ENCODE measurements at places on chromosomes 2 and 18.
A peak's percentile ranks its signal among the peaks of the same experiment; 100 is the strongest.

GRCh38 chr18:36284671-36285295 is 12.7 kb upstream of the FHOD3 start:
- H3K27me3 ChIP-seq, result no peaks in the 10 kb centered on the region
- H3K4me3 ChIP-seq, result no peak overlapping the region
- no peaks in the 10 kb centered on the region for H3K36me3 ChIP-seq
- DNase-seq, result peak; percentile 44
- no peaks in the 10 kb centered on the region for H3K4me1 ChIP-seq

DNA sequence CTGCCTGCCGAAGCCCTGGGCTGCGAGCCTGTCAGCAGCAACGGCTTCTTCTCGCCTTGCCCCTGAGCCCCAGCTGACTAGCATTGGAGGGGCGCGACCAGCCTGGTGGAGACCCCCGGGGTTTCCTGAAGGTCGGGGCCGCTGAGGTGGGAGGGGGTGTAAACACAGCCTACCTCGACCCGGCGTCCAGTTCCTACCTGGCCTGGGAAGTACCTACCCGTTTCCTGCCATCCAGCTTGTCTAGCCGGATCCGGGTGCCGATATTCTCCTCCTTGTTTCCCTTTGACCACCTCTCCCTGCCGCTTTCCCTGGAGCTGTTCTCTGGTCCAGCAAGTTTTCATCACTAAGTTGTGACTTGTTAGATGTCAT is 511 bp downstream of the MOB4 start:
- H3K27me3 ChIP-seq, result no peaks in the 10 kb centered on the region
- H3K27ac ChIP-seq, result peak overlapping the region; percentile 98
- no peaks in the 10 kb centered on the region for H3K36me3 ChIP-seq

DNA sequence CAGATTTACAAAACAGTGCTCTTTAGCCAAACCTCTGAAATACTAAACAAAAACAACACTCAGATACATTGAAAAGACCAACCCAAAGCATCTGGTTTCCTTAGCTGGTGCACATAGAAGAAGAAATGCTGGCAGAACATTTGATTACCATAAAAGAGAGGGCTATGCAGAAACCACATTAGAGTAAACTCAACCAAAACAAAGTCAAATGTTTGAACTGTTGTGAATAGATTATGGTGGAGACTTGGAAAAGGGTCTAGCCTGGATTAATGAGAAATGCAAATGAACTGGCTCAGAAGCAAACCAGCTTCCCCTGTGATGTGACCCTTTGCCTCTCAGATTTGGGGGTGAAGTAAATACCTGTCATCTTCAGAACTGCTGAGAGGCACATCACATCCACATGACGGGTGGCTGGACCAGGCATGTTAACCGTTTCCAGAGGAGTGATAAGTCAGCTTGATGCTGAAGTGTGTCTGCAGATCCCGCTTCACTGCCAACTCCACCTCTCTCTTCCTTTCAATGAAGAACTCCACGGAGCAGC is 153.0 kb downstream of the NRP2 start:
- H3K4me1 ChIP-seq, result no peaks in the 10 kb centered on the region
- no peak overlapping the region for H3K4me3 ChIP-seq
- H3K27ac ChIP-seq, result no peak overlapping the region
- H3K36me3 ChIP-seq, result no peaks in the 10 kb centered on the region
- DNase-seq, result no peak

- DNase-seq, result no peak
- H3K27me3 ChIP-seq, result no peaks in the 10 kb centered on the region
Measured at GRCh38 chr18:9017905-9018227, 84.6 kb upstream of the NDUFV2 start.

- H3K4me3 ChIP-seq, result no peak overlapping the region
- DNase-seq, result no peak
- no peak overlapping the region for H3K27ac ChIP-seq
- no peaks in the 10 kb centered on the region for H3K27me3 ChIP-seq
- no peaks in the 10 kb centered on the region for H3K36me3 ChIP-seq
- H3K4me1 ChIP-seq, result peaks cover 24% of the 10 kb centered on the region
Measured at GRCh38 chr2:128738446-128739110, 419.9 kb upstream of the HS6ST1 start.

- H3K4me3 ChIP-seq, result peak overlapping the region; percentile 34
- no peaks in the 10 kb centered on the region for H3K27me3 ChIP-seq
- no peaks in the 10 kb centered on the region for H3K4me1 ChIP-seq
- no peak overlapping the region for H3K27ac ChIP-seq
Measured at GRCh38 chr2:105143467-105144151, 97.9 kb upstream of the GPR45 start.

DNA sequence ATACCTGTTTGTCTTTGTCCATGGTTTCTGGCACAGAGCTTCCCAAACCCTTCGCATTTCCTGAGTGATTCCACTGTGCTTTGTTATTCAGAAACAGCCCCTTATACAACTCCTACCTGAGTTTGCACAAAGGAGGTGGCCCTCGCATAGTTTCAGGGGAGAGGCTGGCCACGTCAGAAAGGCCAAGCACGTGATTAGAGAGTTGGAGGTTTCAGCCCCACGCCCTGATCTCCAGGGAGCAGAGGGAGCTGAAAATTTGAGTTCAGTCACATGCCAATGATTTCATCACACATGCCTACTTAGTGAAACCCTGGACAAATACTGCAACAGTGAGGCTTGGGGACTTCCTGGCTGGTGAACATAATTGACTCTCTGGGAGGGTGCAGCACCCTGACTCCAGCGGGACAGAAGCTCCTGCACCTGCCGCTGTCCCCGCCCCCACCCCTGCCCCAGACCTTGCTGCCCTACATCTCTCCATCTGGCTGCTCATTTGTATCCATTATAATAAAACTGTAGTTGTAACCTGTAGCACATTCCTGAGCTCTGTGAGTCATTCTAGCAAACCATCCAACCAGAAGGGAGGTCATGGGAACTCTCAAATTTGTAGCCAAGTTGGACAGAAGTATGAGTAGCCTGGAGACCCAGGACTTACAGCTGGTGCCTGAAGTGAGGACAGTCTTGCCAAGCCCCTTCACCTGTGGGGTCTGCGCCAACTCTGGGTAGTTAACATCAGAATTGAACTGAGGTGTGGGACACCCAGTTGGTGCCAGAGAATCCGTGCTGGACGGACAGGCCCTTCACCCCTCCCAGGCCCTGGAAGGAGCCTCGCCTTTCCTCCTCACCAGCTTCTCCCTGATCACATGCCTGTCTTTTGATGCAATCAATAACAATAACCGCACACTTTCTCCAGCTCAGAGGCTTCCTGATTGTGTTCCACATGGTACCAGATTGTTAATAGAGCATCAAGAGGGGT is 224.3 kb downstream of the ANAPC1 start:
- peak overlapping the region; percentile 99 for H3K27ac ChIP-seq
- no peaks in the 10 kb centered on the region for H3K36me3 ChIP-seq
- H3K27me3 ChIP-seq, result no peaks in the 10 kb centered on the region
- peaks cover 13% of the 10 kb centered on the region for H3K4me1 ChIP-seq

- DNase-seq, result peak; percentile 42
- H3K4me3 ChIP-seq, result no peak within 1 kb of the TSS
- H3K27me3 ChIP-seq, result no peaks in the 10 kb centered on the region
Measured at GRCh38 chr2:214410918-214411554, at the start of gene VWC2L. VWC2L (plus strand) TSS chr2:214411054; CDS start chr2:214414194, 3,140 bp downstream.

DNA sequence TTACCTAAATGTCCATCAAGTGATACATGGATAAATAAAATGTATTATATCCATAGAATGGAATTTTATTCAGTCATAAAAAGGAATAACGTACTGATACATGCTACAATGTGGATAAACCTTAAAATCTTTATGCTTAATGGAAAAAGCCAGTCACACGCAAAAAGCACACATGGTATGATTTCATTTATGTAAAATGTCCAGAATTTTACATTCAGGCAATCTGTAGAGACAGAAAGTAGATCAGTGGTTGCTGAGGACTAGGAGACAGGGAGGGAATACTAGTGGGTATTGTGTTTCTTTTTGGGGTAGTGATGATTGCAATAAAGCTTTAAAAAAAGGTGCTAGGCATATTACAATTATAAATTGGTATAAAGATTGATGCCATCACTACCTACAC is 30.7 kb upstream of the CD302 start:
- no peaks in the 10 kb centered on the region for H3K27me3 ChIP-seq
- H3K4me3 ChIP-seq, result no peak overlapping the region
- H3K27ac ChIP-seq, result no peak overlapping the region
- H3K4me1 ChIP-seq, result no peaks in the 10 kb centered on the region
- H3K36me3 ChIP-seq, result no peaks in the 10 kb centered on the region

DNA sequence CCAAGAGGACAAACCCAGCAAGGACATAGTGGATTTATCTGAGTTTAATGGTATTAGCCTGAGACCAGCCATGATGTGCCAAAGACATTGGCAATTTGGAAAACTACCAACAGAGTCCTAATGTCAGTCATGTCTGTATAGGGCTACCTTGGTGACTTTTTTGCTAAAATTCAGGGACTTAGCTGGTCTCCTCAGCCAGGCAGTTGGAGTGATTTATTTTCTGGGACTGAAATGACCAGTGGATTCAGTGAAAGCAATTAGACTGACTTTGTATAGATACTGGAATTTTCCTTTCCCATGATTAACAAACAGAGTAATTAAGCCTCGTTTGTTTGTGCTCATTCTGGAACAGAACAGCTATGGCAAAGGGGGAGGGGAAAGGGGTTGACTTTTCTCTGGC is 55.0 kb downstream of the LYPD6 start:
- no peaks in the 10 kb centered on the region for H3K36me3 ChIP-seq
- no peak overlapping the region for H3K4me3 ChIP-seq
- no peaks in the 10 kb centered on the region for H3K27me3 ChIP-seq
- H3K27ac ChIP-seq, result no peak overlapping the region

- H3K36me3 ChIP-seq, result no peaks in the 10 kb centered on the region
- DNase-seq, result no peak
- no peak overlapping the region for H3K27ac ChIP-seq
- no peaks in the 10 kb centered on the region for H3K4me1 ChIP-seq
- no peaks in the 10 kb centered on the region for H3K27me3 ChIP-seq
- no peak overlapping the region for H3K4me3 ChIP-seq
Measured at GRCh38 chr2:242029422-242030225, 160.1 kb downstream of the RTP5 start.

- no peaks in the 10 kb centered on the region for H3K36me3 ChIP-seq
- H3K27me3 ChIP-seq, result no peaks in the 10 kb centered on the region
- no peak for DNase-seq
- no peak overlapping the region for H3K27ac ChIP-seq
- no peaks in the 10 kb centered on the region for H3K4me1 ChIP-seq
Measured at GRCh38 chr18:77223653-77224052, 26.0 kb upstream of the GALR1 start.

GRCh38 chr18:9722691-9723090 is 14.6 kb downstream of the RAB31 start:
- no peak overlapping the region for H3K27ac ChIP-seq
- no peaks in the 10 kb centered on the region for H3K36me3 ChIP-seq
- peaks cover 4% of the 10 kb centered on the region for H3K4me1 ChIP-seq
- no peak overlapping the region for H3K4me3 ChIP-seq
- no peaks in the 10 kb centered on the region for H3K27me3 ChIP-seq
- DNase-seq, result peak; percentile 81

DNA sequence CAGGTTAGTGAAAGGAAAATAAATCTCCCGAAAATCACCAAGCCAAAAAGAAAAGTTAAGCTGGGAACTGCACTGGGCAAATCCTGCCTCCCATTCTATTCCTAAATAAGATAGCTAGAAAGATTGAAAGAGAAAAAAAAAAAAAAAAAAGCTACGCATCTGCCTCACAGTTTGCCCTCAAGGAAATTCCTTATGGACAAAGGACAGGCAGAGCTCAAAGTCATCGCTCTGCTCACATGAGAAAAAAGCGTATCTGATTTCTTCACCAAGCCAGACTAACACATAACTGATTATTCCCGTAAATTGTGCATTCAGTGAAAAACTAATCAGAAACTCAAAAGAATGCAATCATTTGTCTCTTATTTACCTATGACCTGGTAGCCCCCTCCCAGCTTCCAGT is 50.0 kb downstream of the PUM2 start:
- H3K4me3 ChIP-seq, result no peak overlapping the region
- peaks cover 6% of the 10 kb centered on the region for H3K36me3 ChIP-seq
- H3K4me1 ChIP-seq, result no peaks in the 10 kb centered on the region
- no peak overlapping the region for H3K27ac ChIP-seq

GRCh38 chr18:55189972-55190371 is 230.7 kb upstream of the CCDC68 start:
- H3K4me3 ChIP-seq, result no peak overlapping the region
- H3K36me3 ChIP-seq, result no peaks in the 10 kb centered on the region
- DNase-seq, result no peak
- no peaks in the 10 kb centered on the region for H3K27me3 ChIP-seq
- H3K27ac ChIP-seq, result no peak overlapping the region

GRCh38 chr2:131031875-131032274 is 61.4 kb downstream of the FAM168B start:
- peaks cover 8% of the 10 kb centered on the region for H3K4me1 ChIP-seq
- no peak overlapping the region for H3K27ac ChIP-seq
- no peaks in the 10 kb centered on the region for H3K27me3 ChIP-seq
- no peaks in the 10 kb centered on the region for H3K36me3 ChIP-seq
- DNase-seq, result no peak
- no peak overlapping the region for H3K4me3 ChIP-seq

DNA sequence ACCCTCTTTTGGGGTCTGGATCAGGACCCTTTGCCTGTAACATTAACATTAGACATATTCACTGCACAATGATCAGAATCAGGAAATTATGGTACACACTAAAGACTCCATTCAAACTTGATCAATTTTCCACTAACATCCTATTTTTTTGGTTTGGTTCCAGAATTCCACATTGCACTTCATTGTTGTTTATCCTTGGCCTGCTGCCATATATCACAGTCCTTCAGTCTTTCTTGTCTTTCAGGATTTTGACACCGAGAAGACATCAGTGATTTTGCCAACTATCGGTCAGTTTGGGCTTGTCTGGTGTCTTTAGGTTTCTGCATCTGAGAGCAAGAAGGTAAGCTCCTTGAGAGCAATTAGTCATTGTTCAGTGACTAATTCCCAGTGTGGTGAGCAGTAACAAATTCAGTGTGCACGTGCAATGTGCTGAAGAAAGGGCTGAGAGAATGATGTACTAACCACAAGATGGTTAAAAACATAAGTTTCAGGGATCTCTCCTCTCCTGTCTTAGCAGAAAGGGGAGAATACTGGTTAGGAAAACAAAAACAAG is 23.5 kb downstream of the MARCHF4 start:
- H3K27me3 ChIP-seq, result no peaks in the 10 kb centered on the region
- DNase-seq, result no peak
- H3K4me3 ChIP-seq, result no peak overlapping the region
- H3K36me3 ChIP-seq, result no peaks in the 10 kb centered on the region
- no peak overlapping the region for H3K27ac ChIP-seq

DNA sequence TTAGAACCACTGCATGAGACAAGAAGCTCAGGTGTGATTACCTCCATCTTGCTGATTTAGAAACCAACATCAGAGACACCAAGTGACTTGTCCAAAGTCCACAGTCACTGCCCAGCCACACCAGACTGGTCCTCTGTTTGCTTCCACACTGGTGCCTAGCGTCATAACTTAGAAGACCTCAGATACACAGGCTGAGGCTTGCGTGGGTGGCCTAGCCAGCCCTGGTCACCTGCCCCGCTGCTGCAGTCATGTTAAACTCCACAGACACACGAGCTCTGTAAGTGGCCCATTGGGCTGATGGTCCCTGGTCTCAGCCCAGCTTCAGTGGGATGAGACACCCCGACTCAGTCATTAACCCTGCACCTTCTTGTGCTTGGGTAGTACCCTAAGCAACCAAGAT is 47.1 kb downstream of the CNGA3 start:
- H3K4me3 ChIP-seq, result no peak overlapping the region
- DNase-seq, result no peak
- H3K27me3 ChIP-seq, result no peaks in the 10 kb centered on the region
- H3K27ac ChIP-seq, result no peak overlapping the region
- H3K4me1 ChIP-seq, result no peaks in the 10 kb centered on the region

- no peak for DNase-seq
- H3K27me3 ChIP-seq, result no peaks in the 10 kb centered on the region
- no peak overlapping the region for H3K27ac ChIP-seq
Measured at GRCh38 chr2:206379886-206380285, 63.4 kb upstream of the ADAM23 start.

GRCh38 chr18:4256766-4257417 is 198.2 kb downstream of the DLGAP1 start:
- no peak overlapping the region for H3K27ac ChIP-seq
- no peaks in the 10 kb centered on the region for H3K36me3 ChIP-seq

Measured in thyroid gland (tissue), 4 donors.